Inflammatory macrophage treated with lipopolysaccharide for 1 hour (primary cell): ENCODE measurements at places on chromosomes 2 and 18.

DNA sequence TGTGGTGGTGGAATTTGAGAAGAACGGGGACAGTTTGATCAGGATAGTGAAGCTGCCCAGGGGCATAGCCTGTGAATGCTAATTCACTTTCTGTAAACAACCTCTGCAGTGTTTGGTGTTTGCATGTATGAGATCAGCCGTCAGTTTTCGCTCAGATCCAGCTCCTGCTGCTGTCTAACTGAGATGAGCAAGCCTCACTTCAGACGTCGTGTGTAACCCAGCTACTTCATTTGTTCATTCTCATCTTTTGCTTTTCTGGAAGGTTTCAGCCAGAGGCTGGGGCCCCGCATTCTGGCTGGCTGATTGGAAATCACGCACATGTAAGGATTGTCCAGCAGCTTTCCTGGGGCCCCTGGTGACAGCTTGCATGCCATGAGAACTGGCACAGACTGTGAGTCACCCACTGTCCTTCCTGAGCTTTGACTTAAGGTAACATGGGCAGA is 48.9 kb downstream of the LDLRAD4 start:
- DNase-seq = no peak

- DNase-seq = no peak
Observed at GRCh38 chr18:61400716-61401115, 67.5 kb downstream of the CDH20 start.

- no peak for DNase-seq
Observed at GRCh38 chr2:72136933-72137497, 10.6 kb downstream of the CYP26B1 start.

DNA sequence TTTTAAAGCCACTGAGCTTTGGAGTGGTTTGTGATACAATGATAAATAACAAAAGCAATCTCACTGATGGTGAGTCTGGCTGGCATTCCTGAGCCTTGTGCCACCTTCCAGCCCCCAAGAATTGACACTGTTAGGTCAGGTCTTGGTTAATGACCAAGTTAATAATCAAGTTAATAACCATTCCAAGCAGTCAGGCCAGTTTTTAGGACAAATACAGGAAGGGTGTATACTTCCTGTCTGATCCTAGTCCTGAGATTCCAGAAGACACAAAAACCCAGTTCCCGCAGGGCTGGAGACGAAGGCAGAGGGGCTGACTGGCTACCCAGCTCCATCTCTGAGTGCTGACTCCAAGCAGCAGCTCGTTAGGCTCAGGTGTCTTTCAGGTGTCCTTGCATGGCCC is 74.6 kb upstream of the LAPTM4A start:
- no peak for DNase-seq

DNA sequence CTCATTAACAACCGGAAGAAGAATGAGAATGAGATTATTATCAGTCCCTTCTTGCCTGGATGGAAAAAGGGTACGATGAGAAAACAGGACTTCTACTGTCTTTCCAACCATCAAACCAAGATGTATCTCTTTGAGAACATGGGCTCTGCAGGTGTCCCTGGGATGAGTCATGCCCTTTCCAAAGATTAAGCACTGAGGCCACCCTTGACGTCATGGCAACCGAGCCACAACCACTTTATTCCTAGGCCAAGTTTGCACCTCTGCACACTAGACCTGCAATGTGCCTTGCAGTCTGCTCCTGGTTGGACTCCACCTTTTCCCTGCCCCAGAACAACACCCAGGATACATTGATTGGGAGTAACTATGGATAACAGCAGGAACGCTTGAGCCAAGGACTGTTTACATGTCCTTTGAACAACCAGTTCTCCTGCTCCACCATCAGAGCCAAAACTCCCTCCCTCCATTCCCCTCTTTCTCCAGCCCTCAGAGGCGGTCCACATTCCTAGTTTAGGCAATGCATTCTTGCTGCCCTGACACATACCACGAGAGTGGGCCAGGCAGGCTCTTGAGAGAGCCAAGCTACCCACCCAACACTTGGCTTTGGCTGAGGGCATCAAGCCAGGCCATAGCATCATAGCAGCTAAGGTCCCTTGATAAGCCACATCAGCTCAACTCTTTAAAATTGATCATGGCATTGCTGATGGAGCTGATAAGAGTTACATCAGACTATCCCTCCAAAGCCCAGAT is 310.7 kb downstream of the TNS1 start:
- DNase-seq = no peak

- no peak for DNase-seq
Observed at GRCh38 chr2:217858519-217859491, 144.0 kb downstream of the TNS1 start.

GRCh38 chr18:13261661-13262357 is 43.2 kb downstream of the LDLRAD4 start:
- no peak for DNase-seq

DNA sequence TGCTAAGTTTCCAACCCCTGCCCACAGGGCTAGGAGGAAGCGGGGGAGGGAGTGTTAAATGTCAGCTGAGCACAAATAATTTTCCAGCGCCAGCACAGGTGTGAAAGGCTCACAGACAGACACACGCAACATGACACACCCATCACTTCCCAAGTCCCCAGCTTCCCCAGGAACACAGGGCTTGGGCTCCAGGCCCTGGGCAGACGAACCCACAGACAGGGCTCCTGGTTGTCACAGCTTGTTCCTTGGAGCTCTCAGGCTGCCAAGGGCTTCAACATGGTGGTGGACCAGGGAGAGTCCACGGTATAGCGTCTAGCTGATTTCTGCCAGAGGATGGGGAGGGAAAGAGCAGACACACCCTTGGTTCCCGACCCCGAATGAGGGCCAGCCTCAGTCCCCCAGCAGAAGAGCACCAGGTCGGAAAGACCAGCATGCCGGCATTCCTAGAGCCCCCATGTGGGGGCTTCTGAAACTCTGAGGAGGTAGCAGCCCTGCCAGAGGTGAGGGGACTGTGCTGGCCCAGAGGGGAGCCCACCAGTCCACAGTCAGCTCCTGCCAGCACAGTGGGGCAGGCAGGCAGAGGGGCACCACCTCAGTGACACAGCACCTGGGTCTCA is 1.9 kb downstream of the DUSP2 start:
- DNase-seq = no peak

- no peak for DNase-seq
Observed at GRCh38 chr2:43898134-43898837, 59.5 kb downstream of the ABCG8 start.

GRCh38 chr18:23422751-23423418 is 30.2 kb upstream of the RIOK3 start:
- peak; percentile 84 for DNase-seq

GRCh38 chr2:217365656-217366055 is 505.8 kb upstream of the TNP1 start:
- no peak for DNase-seq

DNA sequence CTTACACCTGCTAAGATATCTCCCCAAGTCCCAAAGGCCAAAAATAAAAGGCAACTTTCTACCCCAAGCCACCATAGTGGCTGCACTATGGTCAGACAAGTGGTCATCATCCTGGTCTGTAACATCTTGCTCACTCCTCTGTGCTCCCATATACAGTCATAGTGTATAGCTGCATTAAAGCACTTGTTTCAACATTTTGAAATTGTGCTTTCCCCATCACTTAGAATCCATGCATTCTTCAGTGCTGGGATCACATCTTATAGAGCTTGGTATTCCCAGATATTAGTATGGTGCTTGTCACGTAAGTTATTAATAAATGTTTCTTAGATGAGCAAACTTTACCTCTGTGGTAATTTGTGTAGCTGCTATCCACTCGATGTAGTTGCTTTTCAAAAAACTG is 40.4 kb upstream of the CDC42EP3 start:
- DNase-seq = no peak

- peak; percentile 44 for DNase-seq
Observed at GRCh38 chr2:45255563-45255962, 246.3 kb upstream of the SIX2 start.

- DNase-seq = no peak
Observed at GRCh38 chr2:133107058-133107815, 437.2 kb upstream of the LYPD1 start.

DNA sequence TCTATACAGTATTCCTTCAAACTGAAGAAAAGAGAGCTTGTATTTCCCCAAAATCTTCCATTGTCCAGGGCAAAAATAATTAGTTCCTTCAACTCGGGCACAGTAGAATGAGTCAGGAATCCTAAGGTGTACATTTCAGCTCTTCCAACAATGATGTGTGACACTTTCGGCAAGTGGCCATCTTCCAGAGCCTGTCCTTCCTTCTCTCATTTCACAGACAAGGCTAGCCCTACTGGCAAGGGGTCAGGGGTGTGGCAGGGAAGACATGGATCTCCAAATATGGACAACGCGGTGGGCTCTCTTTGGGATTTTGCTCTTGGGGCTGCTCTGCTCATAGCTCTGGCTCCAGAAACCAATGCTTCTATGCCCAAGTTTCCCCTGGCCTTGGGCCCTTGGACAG is 6.0 kb downstream of the B4GALT6 start:
- DNase-seq = no peak

- no peak for DNase-seq
Observed at GRCh38 chr18:60485201-60485600, 112.6 kb upstream of the MC4R start.

- no peak for DNase-seq
Observed at GRCh38 chr2:99537910-99538485, 48.2 kb upstream of the REV1 start.

GRCh38 chr2:230455005-230455684 is 39.1 kb downstream of the SP100 start:
- no peak for DNase-seq

GRCh38 chr2:108965540-108966289 is 23.3 kb downstream of the EDAR start:
- DNase-seq = no peak

- DNase-seq = peak; percentile 67
Observed at GRCh38 chr2:64862623-64863022, 126.6 kb upstream of the SLC1A4 start.
